ENCODE measurements at places on chromosomes 2 and 18.

DNA sequence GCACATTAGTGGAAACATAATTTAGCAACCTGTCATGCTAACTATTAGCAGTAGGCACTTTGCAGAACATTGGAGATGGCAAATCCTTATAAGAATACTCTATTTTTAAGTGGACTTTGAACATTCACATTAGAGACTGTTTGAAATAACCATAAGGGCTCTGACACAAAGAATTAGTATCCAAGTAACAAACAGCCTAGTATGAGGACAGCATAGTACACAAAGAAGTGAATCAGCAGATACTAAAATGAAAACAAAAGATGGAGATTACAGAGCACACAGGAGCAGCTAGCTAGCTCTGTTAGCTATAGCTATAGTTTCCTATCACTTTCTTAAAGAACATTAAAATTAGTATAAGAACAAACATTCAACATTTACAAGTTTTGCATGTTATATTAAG, 256.3 kb upstream of the SPOPL start:
- DNase-seq: no peak

- DNase-seq: no peak
Observed at GRCh38 chr2:9975805-9976447, 24.4 kb downstream of the GRHL1 start.

GRCh38 chr2:19542796-19543662, 184.6 kb upstream of the OSR1 start:
- no peak for DNase-seq

DNA sequence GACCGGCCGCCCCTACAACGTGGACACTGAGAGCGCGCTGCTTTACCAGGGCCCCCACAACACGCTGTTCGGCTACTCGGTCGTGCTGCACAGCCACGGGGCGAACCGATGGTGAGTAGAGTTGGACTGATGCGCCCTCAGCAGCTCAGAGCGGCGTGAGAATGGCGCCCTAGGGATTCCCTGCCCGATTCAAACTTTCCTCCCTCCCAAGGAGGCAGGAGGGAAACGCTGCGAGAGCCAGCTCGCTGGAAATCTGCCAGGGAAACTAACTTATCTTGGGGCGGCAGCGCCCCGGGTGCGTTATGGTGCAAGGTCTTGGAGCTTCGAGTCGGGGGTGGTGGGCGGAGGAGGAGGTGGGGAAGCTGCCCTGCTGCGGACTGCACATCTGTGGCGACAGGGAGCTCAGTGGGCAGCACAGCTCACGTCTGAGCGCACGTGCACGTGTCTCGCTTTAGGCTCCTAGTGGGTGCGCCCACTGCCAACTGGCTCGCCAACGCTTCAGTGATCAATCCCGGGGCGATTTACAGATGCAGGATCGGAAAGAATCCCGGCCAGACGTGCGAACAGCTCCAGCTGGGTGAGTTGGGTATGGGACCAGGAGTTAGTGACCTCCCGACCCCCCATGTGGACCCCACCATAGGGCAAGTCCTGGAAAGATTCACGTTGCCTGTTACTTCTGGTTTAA, 697 bp downstream of the ITGA4 start:
- peak; percentile 15 for DNase-seq

DNA sequence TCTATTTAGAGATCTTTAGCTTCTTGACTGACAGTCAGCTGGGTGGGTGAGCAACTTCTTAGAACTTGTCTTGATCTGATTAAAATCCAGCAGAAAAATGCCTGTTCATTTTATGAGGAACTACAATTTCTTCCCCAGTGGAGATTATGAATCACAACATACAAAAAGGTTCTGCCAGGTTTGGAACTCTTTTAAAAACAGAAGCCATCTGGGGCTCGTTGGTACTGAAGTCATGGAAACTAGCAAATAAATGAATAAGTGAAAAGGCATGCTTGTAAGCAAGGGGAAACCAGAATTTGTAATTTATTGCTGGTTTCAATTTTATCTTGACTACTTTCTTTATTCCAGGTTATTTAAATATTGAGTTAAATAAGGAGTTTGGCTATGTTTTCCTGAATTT, 767.4 kb downstream of the MBD2 start:
- DNase-seq: no peak

- DNase-seq: no peak
Observed at GRCh38 chr2:85694052-85695025, at the start of gene GNLY. GNLY (plus strand) TSS chr2:85694358; CDS start chr2:85694419, 61 bp downstream.

DNA sequence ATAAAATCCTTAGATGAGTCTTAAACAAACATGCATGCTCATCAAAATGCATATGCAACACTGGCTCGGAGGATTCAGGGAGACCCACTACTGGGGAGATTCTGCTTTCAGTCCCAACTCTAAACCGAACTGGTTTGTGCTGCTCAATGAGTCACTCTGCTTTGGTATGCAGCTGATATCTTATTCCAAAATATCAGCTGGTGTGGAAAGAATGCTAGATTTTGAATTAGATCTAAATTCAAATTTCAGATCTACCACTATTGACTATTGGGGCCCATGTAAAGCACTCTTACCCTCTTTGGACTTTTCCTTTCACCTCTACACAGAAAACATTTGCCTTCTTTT, 39.2 kb upstream of the TTN start:
- no peak for DNase-seq

DNA sequence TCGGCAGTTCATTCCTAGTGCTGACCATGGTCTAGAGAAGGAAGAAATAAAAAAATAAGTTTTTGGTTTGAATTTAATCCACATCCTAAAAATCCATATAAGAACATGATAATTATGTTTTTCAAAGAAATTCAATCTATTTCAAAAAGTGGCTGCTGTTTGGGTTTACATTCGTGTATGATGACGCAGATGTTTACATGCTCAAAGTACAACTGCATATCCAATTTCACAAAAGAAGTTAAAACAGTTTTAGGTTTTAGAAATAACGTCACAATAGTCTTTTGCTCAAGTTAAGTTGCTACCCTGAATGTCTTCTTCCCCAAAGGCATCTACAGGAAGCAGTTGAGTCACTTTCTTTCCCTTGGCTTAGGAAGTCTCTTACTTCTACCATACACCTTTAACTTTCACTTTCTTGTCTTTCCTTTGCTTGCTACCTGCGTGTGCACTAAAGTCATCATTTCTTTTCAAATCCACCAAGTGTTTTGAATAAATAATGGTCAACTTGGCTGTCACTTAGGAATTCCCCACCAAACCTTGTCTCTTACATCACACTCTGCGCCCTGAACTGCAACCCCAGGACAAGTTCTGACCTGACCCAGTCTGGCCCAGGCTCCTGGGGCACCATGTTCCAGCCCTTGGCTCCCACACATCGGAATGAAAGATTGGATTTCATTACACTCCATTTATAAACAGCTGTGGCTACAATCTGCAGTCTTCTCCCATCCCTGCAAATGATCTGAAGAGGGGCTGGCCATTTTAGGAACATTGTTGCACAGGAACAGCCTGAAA, 28.4 kb downstream of the FAM237A start:
- no peak for DNase-seq

- no peak for DNase-seq
Observed at GRCh38 chr2:149178612-149179011, 140.1 kb downstream of the LYPD6B start.

GRCh38 chr18:57333940-57334339, 18.4 kb upstream of the ST8SIA3 start:
- DNase-seq: no peak

- DNase-seq: no peak
Observed at GRCh38 chr2:210584834-210585233, 28.4 kb downstream of the CPS1 start.

DNA sequence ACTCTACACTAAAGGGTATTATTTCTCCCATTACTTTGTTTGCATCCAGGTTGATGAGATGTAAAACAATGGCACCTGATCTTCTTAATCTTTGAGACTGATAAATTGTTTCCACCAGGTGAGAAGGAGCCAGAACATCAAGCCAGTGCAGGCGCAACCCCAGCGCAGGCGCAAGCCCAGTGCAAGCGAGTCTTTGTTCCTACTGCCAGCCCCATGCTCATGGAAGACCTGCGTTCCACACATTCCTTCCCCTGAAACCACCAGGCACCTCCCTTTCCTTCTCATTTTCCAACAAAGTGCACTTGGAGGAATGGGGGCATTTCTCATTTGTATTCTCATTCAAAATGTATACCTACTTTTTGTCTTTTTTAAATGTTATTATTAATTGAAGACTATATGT, 188.7 kb upstream of the SMAD2 start:
- no peak for DNase-seq

GRCh38 chr2:46615986-46616485, 136.7 kb downstream of the TMEM247 start:
- no peak for DNase-seq

- DNase-seq: no peak
Observed at GRCh38 chr2:215002500-215002899, 135.9 kb downstream of the ABCA12 start.

DNA sequence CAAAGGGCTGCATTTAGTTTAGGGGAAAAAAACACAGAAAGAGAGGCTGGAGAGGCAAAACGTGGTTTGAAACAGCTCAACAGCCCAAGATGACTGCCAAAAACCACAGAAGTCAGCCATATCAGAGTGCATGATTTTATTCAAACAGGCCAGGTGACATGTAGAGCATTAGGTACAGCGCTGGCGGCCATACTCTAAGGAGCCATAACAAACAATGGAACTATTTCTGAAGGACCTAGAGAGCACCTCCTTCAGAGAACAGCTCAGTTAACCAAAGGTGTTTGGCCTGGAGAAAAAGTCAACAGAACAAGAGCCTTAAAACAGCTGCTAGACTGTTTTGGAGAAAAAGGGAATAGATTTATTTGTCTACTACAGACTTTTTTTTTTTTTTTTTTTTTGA, 2.6 kb downstream of the THADA start:
- DNase-seq: no peak

- DNase-seq: no peak
Observed at GRCh38 chr18:31553800-31554199, 37.9 kb upstream of the TTR start.

- DNase-seq: no peak
Observed at GRCh38 chr2:134432435-134432883, 178.6 kb downstream of the MGAT5 start.

DNA sequence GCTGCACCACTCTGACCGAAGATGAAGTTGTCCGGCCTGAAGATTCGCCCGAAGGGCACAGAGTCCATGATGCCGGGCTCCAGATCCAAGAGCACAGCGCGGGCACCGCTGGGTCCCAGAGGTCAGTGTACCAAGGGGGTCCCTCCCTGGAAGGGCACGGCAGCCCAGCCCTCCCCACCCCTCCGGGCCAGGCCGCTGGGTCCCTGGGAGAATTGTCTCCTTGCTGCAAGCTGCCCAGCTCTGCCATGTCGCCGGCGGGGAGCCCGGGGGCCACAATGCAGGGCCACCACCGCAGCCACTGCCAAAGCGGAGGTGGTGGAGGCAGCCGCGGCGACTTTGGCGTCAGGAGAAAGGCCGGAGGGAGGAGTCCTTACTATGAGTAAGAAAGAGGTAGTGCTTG, 189.5 kb upstream of the CYRIA start:
- DNase-seq: no peak

GRCh38 chr18:54942569-54942968, 16.7 kb downstream of the CCDC68 start:
- no peak for DNase-seq

DNA sequence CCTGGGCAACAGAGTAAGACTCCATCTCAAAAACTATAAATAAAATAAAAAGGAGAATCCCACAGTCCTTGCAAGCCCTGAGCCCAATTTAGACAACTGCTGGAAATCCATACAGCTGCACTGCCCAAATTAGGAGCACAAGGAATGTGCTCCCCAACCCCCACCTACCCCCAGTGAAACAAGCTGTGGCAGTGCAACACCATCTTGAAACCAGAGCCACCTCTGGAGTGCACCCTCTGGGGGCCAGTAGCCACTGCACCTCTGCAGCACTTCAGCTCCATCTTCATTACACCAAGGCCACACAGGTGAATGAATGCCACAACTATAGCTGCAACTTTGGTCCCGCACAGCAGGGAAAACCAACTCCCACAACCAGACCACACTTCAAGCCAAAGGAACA, 37.3 kb downstream of the USP34 start:
- no peak for DNase-seq

GRCh38 chr18:77250926-77251729, 1.5 kb downstream of the GALR1 start:
- no peak for DNase-seq

DNA sequence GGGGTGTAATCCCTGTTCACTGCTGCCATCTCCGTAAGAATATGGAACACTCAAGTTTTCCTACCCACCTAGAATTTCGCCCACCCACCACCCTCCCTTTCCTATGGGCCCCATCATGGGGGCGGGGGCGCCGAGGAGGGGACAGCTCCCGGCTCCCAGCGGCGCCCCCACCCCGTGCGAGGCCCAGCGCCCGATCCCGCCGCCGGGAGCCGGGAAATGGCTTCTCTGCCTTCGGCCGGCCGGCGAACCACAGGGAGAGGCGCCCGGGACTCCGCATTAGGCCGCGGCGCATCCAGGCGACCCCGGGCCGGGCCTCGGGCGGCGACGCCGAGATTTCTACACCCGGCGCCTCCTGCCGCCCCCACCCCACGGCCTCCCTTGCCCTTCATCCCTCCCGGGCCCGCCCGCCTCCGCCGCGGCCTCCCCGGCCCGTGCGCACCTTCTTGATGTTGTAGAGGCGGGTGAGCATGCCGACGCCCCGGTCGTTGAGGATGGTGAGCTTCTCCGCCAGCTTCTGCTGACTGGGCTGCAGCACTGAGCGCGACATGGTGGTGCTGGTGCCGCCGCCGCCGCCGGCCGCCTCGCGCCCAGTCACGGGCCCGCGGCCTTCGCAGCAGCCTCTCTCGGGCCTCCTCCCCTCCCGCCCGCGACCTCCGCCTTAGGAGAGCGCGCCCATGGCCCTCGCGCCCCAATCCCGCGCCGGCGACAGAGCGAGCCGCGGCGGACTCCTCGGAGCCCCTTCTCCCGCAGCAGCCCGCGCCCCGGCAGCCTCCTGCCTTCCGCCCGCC, 510 bp downstream of the NCKAP1 start:
- DNase-seq: peak; percentile 6

GRCh38 chr2:241721852-241722251, 12.6 kb upstream of the D2HGDH start:
- DNase-seq: no peak

GRCh38 chr2:3034396-3034795, 343.2 kb downstream of the EIPR1 start:
- no peak for DNase-seq

DNA sequence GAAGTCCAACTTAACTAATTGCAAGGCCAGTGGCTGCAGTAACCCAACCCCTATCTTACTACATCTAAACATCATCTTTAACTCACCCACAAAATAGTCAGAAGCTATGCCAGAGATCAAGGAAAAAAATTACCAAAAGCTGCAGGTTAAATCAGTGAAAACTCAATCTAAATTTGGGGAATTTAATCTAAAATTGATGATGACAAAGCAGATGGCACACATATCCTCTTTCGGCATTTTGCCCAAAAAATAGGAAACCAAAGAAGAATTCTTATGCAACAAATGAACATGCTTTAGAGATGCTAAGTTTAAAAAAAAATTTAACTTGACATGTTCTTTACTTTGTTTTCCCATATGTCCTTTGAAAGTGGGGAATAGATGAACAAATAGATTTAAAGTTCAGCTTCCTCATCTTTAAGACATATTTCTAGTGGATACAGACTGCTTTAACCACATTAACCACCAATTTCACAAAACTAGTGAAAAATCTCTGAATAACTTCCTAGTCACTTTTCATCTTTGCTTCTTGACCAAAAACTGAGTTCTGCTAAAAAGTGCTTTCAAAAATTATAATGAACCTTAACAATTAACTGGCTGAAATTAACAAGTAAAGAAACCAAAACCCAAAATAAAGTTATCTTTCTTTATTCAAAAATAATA, 74.3 kb upstream of the CCDC150 start:
- no peak for DNase-seq

Data from stimulated activated CD8-positive, alpha-beta memory T cell treated with anti-CD3 and anti-CD28 coated beads, Interleukin-4, amount 100 ng/mL, for 4 hours (primary cell).